ENCODE measurements at places on chromosomes 16 and 17.
A peak's percentile ranks its signal among the peaks of the same experiment; 100 is the strongest.

GRCh38 chr16:46573008-46573833 lies 48.0 kb downstream of the SHCBP1 start:
- no peak for DNase-seq

- DNase-seq: no peak
Measured at GRCh38 chr17:74521701-74522201, 9.5 kb downstream of the CD300LB start.

DNA sequence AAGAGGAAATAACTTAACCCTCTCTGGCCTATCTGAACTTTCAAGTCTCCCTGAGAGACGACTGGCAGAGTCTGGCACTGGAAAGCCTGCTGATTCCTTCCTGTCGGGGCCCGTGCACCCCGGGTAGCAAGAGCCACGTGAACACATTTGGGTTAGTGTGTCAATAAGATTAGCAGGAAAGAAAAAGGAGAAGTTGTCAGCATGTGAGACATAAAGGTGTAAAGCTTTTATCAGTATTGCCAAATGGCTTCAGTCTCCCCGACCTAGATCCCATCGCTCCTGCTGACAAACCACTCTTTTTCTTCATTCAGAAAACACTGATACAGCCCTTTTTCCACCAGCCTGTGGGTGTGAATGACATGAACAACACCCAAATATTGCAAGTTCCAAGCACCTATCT lies 74.4 kb downstream of the CCT6B start:
- no peak for DNase-seq

- DNase-seq: no peak
Measured at GRCh38 chr17:76074390-76075363, at the start of gene GALR2. TSS of gene GALR2 (plus strand) at chr17:76074781. CDS start at chr17:76074884, 103 bp downstream.

DNA sequence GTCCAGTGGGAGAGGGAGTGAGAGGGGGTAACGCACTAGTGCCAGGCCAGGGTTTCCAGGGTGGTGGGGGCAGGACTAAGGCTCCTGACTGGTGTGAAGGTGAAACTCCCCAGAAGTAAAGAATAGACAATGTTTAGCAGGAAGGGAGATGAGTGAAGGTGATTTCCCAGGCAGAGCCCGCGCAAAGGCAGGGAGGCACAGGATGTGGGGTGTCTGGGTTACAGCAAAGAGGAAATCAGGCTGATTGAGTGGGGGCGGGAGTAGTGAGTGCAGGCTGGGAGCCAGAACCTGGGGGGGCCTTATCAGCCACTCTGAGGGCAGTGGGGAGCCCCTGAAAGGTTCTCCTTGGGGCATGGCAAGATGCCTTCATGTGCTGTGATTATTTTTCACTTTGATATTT lies 167.5 kb downstream of the UTP18 start:
- DNase-seq: peak; percentile 50

- no peak for DNase-seq
Measured at GRCh38 chr17:62876063-62876462, 67.9 kb upstream of the MARCHF10 start.

Measured in stimulated activated naive CD4-positive, alpha-beta T cell treated with Interleukin-2 at 50 U/mL for 16 hours (primary cell).